Activated CD4-positive, CD25-positive, alpha-beta regulatory T cell treated with anti-CD3 and anti-CD28 coated beads, Interleukin-2, amount 50 U/mL, for 24 hours (primary cell): ENCODE measurements at places on chromosomes 4 and X.
A peak's percentile ranks its signal among the peaks of the same experiment; 100 is the strongest.

DNA sequence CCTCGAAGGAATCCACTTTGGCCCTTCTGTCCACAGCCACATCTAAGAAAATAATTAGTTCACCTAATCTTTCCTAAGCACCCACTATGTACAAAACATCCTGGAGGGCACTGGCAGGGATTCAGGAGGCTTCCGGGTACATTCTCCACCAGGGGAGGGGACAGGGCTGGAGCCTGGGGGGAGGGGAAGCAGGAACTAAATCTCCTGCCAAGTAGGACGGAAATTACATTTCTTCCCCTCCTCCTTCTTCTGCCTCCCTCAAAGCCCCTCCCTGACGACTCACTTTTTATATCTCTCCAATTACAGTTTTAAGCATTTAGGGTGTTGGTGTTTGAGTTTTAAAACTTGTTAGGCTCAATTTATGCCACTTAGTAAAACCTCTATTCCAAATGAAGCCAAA lies 203.1 kb downstream of the BCOR start:
- no peak for ATAC-seq

GRCh38 chr4:121555315-121556107 lies 141.3 kb downstream of the ANXA5 start:
- no peak for ATAC-seq

- no peak for ATAC-seq
Observed at GRCh38 chrX:39176105-39176504, 374.8 kb downstream of the MID1IP1 start.

- no peak for ATAC-seq
Observed at GRCh38 chr4:17094876-17095210, 196.4 kb upstream of the LDB2 start.

- no peak for ATAC-seq
Observed at GRCh38 chr4:151646322-151646721, 114.5 kb downstream of the GATB start.

DNA sequence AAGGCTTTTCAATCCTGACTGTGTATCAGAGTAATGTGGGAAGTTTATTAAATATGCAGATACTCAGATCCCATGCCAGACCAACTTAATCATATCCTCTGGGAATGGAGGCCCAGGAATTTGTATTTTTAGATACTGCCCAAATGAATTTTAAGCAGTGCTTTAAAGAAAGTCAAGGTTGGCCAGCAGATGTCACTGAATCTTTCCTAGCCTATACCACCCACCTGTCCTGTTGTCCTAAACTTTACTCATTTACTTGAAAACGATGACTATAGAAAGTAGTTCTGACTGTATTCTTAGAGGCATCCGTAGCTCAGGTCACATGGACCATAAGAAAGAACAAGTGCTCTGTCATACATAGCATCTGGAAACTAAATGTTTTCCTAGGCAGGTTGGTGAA lies 79.9 kb downstream of the AMOT start:
- no peak for ATAC-seq

DNA sequence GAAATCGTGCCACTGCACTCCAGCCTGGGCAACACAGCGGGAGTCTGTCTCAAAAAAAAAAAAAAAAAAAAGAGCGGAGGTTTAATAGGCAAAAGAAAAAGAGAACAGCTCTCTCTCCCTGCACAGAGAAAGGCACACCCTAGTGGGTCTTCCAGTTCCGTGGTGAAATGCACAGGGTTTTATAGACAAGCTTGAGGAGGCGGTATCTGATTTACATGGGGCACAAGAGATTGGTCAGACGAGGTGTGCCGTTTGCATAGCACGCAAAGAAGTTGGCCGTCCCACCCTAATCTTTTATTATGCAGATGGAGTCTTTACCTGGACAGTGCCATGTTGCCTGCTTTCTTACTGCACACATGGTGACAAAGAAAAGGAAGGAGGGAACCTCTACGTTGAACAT lies 33.5 kb upstream of the REST start:
- ATAC-seq = no peak

DNA sequence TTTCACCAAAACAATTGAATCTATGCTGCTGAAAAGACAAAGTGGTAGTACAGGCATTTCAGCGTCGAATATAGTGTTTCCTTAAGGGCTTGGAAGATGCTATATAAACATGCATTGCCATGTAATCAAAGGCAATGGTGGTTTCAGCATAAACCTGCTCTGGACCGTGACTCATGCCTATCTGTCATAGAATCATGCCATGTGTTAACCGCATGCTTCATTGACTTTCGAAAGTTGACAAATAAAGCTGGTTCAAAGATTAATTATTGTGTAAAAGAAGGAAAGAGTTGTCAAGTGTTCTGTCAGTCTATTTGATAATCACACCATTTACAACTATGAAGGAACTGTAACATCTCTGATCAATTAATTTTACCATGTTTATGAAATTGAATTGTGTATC lies 83.2 kb downstream of the FUNDC1 start:
- no peak for ATAC-seq

DNA sequence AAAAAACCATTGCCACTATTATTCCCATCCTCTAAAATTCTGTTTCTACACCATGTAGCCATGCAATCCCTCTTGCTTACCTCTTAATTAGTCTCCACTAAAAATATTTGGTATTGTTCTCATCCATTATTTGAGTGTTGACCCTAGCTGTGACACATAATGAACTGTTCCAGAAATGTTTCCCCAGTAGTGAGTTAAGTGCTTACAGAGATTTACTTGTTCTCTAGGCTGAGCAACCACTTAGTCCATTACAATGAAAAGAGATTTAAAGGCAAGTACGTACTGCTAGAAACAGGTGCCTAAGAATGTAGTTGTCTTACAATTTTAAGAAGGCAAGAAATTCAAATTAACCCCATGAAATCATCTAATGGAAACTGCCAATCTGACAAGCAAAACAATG lies 112.7 kb upstream of the PTPN13 start:
- ATAC-seq = no peak

- ATAC-seq = no peak
Observed at GRCh38 chr4:150713251-150713650, 131.3 kb downstream of the MAB21L2 start.

DNA sequence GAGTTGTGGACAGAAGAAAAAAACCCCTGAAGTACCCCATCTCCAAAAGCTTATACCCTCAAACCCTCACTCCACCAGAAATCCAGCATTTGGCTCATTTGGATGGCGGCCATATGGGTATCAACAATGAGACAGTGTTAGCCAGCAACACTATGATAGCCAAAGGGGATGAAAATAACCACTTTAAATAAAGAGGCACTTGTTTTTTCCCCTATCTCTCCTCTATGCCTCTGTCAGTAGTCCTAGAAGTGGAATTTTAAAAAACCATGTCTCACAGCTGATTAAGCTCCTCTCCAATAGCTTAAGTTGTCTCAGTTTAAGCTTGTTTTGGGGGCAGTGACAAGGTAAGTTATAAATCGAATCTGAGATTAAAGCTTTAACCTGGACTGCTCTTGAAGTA lies 124.0 kb downstream of the MOSPD2 start:
- ATAC-seq = no peak

DNA sequence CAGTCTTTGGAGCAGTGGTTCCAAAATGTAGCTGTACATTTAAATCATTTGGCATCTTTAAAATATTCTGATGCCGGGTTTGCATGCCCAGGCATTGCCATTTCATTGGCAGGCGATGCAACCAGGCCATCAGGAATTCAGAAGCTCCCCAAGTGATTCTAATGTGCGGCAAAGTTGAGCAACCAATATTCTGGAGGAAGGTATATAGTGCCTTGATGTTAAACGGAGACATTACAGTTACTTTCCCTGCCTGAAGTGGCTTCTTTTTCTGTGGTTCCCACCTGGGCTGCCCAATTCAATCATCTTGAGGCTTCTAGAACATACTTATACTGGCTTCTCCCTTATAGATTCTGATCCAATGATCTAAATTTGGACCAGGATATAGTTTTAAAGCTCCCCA lies 68.7 kb upstream of the PGM2 start:
- ATAC-seq = no peak

DNA sequence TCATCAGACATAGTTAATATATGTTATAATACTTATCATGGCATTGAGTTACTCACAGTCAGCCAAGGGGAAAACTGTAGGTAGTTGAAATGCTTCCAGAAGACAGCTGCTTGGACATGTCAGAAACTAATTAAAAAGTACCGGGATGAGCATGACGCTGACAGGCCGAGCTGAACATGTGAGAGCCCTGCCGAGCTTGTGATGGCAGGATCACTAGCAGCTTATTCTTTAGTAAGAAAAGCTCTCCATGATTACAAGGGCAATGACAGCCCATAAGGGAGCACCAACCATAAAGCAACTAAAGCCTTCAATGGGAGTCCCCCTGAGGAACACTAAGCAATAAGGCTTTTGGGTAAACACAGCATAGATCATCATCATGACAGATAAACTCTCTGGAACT lies 435.6 kb downstream of the TLL1 start:
- ATAC-seq = no peak

DNA sequence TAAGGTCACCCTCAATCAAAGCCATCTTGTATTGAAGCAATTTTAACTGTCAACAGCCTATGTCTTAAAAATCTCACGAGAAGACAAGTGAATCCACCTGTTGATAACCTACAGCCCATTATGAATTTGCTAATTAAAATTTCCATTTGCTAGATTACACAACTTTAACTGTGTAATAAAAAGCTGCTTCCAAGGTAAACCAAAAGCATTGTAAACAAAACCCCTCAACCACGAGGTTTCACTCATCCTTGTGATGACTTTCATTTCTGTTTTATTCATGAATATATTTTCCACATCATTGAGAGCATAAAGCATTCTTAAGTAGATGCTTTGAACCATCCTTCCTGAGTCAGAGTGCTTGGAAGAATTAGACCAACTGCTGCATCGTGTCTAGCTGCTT lies 217.5 kb upstream of the GYPA start:
- no peak for ATAC-seq

- no peak for ATAC-seq
Observed at GRCh38 chr4:142901166-142901662, 55.1 kb upstream of the INPP4B start.

DNA sequence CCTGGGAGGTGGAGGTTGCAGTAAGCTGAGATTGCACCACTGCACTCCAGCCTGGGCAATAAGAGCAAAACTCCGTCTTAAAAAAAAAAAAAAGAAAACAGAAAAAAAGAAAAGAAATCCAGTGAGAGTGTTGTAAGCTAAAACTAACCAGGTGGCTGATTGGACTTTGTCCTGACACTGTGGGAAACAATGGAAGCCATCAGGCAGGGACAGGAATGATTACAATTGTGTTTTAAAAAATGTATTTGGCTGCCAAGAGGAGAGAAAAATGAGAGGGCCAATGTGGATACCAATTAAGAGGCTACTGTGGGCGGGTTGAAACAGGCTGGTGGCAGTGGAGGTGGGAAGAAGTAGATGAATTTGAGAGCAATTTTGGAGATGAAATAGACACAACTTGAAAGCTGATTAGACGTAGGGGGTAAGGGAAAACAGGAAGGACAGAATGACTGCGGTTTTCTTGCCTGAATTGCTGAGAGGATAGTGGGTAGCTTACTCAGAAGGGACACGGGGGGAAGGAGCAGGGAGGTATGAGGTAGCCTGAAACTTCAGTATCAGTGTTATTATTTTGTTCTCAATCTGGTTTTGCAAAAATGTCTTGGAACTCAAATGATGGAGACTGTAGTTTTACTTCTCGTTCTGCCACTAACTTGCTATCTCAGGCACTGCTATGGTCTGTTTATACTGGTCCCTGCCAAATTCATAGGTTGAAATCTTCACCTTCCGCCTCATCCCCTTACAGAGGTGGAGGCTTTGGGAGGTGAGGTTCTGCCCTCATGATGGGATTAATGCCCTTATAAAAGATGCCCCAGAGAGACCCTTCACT lies 45.6 kb upstream of the CHRNA9 start:
- ATAC-seq = peak; percentile 80

- ATAC-seq = no peak
Observed at GRCh38 chr4:109462802-109463201, 29.2 kb downstream of the SEC24B start.

GRCh38 chrX:71177327-71177726 lies 32.7 kb downstream of the NLGN3 start:
- no peak for ATAC-seq

- no peak for ATAC-seq
Observed at GRCh38 chr4:115515772-115516171, 402.4 kb upstream of the NDST4 start.

- no peak for ATAC-seq
Observed at GRCh38 chr4:3414421-3415279, 27.1 kb upstream of the HGFAC start.

DNA sequence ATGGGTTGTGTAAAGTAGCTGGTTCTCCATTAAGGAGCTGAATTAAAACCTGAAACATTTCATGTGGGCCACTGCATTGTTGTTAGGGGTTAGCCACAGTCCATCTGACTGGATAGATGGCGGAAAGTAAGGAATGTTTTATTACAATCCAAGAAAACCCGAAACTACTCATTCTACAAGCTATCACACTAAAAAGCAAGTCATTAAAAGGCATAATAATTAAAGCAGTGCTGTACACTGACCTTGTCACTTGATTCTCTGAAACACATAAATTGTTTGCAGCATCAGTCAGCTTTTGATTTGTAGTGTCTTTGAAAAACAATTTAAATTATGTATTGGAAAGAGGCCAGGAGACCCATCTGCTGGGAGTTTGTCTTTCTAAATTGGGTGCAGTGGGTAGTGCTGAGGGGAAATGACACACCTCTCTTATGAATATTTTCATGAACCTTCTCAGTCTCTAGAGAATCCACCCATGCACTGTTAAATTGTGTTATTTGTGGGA lies 75.7 kb upstream of the ANK2 start:
- no peak for ATAC-seq

GRCh38 chr4:118396881-118397622 lies 44.2 kb upstream of the PRSS12 start:
- no peak for ATAC-seq

DNA sequence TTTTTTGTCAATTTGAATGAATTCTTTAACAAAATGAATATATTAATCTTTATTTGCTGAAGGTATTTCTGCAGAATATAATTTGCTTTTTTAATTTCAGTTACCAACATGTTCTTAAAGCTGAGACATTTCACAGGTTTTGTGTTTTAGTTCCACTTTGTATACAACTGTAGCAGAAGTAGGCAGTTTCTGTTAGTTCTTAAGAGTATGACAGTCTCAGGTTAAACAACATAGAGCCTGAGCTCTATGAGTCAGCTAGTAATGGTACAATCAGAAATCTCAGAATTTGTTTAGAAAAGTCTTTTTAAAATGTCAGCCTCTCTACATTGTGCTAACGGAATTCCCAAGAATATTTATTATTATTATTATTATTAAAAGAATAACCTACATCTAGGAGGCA lies 50.4 kb downstream of the GSTCD start:
- ATAC-seq = no peak

GRCh38 chr4:155995069-155995468 lies 41.4 kb upstream of the CTSO start:
- ATAC-seq = no peak

GRCh38 chr4:67556436-67556835 lies 2.1 kb upstream of the STAP1 start:
- ATAC-seq = no peak

- no peak for ATAC-seq
Observed at GRCh38 chrX:138877746-138878145, 166.2 kb upstream of the FGF13 start.

DNA sequence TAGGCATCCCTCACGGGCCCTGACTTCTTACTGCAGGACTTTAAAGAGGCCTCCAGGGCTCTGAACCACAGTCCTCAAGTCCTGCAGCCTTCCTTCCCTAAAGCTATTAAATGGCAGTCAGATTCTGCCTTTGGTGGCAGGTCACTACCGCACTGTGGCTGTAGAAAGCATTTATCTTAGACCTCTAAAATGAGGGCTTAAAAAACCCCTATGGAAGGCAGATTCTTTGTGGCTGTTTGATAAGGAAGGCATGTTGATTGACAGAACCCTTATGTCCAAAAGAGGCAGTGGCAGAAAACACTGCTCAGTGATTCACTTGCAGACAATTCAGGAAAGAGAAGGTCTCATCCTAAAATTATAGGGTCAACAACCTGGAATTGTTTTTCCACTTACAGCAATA lies 79.2 kb downstream of the FBXL5 start:
- ATAC-seq = no peak
